MCF 10A (cell line): ENCODE measurements at places on chromosomes 6 and 20. TPM values are rescaled to one million over a fixed set of nuclear protein-coding genes. Genes with fewer than 3 reads are reported as not detected.

- no peak for DNase-seq
These were observed 454.4 kb downstream of the RFPL4B start for GRCh38 chr6:112801468-112802080.

The SIGLEC1 gene
- total RNA-seq: not detected in 2 replicates

GRCh38 chr6:35686873-35687555 is 1.7 kb downstream of the FKBP5 start:
- DNase-seq: peak; percentile 38

GRCh38 chr6:131159578-131159977 is 24.3 kb downstream of the AKAP7 start:
- peak; percentile 57 for DNase-seq

The IL20RA gene
- 0.23 and 0.37 TPM in 2 replicates for total RNA-seq
